Astrocyte of the hippocampus (primary cell): ENCODE measurements at places on chromosomes 1 and 21.

GRCh38 chr1:181110013-181110412 lies 21.5 kb downstream of the IER5 start:
- DNase-seq: no peak

- no peak for DNase-seq
Observed at GRCh38 chr1:80917826-80918225, 882.9 kb upstream of the ADGRL2 start.

DNA sequence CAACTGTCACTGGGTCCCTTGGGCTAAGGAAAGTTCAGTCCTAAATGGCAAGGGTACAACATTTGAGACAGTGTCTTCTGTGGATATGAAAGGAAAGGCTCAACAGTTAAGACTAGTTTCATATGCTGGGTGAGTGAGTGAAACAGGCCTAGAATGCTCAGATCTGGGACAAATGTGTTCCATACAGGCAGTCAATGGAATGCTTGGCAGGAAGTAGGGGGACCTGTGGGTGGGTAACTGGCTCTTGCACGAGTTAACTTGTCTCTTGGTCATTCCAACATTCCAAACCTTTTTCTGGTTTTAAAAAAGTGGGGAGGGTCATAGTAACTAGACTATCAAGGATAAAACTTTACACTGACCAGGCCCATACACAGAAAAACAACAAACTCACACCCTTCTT lies 17.8 kb upstream of the ADAM30 start:
- peak; percentile 19 for DNase-seq

DNA sequence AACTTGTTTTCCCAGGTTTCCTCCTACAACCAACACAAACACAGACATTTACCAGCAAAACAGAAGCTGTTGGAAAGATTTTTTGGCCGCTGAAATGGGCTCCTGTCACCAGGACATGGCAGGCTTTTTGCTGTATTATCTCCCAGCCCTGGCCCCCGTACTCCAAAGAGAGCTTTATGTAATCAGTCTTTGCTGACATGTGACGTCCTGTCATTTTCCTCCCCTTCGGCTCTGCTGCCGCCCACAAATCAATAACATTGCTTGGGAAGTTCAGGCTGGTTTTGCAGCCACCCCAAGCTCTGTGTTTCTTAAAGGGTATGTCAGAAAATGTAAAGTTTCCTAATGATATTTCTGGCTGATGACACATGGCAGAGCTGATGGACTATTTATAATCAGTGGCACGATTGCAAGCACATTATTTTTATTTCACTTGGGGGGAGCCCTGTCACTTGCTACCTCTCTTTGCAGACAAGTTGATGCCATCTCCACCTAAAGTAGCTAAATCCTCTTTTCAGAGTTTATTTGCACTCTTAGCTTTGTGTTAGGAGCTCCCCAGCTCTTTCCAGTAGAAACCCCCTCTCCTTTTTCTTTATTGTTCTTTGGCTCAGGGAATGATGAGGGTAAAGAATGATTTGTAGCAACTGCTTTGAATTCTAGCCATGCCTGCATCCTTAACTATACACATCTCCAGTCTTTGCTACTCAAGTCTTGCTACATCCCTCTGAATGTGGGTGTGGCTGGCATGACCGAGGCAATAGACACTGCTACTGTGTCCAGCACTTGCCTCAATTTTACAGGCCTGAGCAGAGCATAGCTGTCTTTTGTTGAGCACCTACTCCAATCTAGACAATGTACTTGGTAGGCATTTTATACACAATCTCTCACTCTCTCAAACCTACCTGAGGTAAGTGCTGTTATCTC lies 67.3 kb downstream of the ELAVL4 start:
- DNase-seq: no peak

DNA sequence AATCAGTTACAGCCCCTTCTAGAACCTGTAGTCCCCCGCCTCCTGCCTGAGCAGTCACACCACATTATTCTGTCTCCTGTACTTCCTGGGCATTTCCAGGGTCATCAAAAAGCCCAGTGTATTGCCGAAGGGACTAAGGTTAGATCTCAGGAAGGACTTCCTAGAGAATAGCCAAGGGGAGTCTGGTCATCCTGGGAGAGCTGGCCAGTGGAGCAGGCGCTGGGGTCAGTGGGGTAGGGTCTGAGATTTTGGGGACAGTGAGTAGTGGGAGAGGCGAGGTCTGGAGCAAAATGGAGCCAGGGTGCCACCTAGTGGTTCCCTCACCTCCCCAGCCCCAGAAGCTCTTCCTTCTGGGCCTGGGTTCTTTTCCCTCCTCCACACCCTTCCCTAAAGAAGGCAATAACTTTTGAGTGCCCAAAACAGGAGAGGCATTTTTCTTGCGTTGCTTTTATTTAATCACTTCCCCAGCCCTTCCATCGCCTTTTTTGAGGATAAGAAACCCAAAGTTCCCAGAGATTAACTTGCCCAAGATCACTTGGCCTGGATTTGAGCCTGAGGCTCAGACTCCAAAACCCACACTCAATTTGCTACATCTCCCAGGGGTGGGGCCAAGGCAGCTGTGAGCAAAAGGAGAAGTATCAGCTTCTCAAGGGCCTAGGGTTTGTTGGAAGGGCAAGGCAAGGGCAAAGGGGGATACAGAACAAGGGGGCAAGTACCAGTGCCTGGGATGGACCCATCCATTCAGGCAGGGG lies 7.3 kb upstream of the PMVK start:
- DNase-seq: peak; percentile 52

DNA sequence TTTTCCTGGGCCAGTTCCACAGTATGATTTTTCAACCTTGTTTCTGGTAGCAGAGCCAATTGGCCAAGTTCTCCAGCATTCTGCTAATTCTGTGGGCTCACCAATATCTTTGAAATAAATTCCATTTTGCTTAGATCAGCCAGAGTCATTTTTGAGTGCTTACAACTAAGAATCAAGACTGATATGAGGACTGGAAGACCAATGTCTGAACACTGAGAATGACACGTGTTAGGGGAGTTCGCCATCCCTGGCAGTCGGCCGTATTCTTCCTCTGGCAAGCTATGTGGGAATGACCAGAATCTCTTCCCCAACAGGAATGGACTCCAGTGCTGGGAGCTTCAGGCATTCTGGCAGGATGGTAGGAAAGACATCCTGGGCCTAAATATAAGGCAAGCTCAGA lies 4.9 kb upstream of the TENT5C start:
- DNase-seq: peak; percentile 61

- no peak for DNase-seq
Observed at GRCh38 chr21:38809198-38809878, 3.6 kb downstream of the ETS2 start.

- no peak for DNase-seq
Observed at GRCh38 chr1:164867590-164867989, 308.6 kb downstream of the PBX1 start.

DNA sequence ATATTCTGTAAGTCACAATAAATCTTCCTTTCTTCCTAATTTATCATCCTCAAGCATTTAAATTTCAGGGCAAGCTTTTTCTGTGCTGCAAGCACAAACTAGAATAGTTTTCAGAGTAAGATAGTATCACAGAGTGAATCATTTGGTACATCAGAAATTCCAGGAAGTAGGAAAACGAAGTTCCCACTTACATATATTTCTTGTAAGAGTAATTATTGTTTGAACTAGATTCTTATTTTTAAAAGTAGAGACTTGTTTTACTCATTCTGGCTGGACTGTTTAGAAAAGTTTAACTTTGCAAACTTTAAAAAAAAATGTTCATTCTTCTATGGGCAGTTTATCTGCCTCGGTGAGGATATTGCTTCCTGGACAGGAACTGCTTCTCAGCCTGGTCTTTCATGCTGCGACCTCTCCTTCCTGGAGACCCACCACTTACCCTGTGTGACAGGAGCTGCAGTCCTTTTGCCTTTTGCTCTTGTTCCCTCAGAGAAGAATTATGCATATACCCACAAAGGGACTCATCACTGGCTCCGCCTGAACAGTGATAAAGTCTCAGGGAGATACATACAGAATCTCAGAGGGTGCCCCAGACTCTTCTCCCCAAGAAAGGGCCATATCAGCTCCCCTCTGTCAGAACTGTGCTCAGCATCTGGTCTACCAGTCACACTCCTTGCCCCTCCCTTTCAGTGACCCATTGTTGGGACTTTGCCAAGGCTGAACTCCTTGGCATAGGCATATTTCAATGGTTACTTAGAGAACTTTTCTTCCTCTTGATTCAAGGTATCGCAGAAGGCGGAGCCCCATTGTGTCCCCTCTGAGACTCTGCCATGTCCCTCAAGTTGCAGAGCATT lies 102.7 kb upstream of the CD55 start:
- no peak for DNase-seq

- no peak for DNase-seq
Observed at GRCh38 chr1:166789286-166789685, 50.0 kb upstream of the POGK start.

DNA sequence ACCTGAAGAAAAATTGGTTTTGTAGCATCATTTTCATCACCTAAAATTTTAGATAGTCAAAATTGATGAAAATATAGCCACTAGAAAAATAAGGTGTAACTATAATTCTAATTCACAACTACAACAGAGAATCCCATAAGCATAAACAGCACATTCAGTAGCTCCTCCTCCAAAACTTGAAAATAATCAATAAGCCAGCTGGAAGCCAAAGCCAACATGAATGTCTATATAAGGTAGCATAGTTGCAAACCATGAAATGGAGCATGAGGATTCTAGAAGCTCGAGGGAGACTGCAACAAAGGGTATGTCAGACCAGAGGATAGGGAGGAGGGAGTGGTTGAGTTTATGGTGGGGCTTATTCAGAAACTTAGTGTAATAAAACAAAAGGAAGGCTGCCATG lies 22.4 kb downstream of the ACBD3 start:
- no peak for DNase-seq

- DNase-seq: no peak
Observed at GRCh38 chr1:19164274-19165015, 45.6 kb downstream of the UBR4 start.

- DNase-seq: no peak
Observed at GRCh38 chr1:226408285-226409184, 642 bp upstream of the PARP1 start.

DNA sequence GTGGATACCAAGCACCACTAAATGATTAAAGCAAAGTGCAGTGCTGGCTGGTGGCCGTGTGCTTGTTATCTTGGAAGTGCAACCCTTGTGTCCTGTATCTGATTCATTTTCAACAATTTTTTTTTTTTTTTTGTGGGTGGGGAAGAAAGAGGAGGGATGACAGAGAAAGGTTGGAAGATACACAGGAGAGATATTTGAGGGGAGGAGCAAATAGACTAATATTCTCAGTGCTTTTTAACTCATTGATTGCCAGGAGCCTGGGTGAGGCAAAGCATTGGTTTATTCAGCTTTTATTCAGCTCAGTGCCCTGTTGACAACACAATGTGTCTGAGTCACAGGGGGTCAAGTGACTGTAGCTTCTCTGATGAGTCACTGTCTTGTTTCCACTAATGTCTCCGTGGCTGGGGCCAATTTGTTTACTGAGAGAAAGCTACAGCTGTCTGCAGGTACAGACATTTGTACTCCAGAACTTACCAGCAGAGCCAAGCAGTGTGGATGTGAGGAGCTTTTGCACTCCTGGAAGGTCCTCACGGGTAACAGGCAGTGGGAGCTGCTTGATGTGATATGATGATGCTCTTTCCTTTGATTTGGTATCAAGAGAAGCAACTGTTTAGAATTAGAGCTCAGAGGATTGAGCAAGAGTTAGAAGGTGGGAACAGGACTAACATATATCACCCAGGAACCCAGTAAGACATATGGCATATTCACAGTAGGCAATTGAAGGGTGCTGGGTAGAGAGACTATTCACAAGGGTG lies 23.6 kb upstream of the DNM3 start:
- peak; percentile 73 for DNase-seq

GRCh38 chr1:41534181-41535076 lies 49.9 kb upstream of the EDN2 start:
- DNase-seq: no peak

DNA sequence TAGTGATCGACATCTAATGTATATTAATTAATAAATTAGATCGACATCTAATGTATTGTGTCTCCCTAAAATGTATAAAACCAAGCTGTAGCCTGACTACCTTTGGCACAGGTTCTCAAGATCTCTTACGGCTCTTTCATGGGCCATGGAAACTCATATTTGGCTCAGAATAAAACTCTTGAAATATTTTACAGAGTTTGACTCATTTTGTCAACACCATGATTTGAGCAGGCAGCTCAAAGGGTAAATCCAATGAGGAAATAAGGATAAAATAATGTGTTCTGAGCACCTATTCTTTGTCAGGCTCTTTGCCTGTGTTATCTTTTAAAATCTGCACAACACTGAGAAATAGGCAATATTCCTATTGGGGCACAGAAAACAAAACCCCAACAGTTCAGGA lies 223.4 kb upstream of the DUSP10 start:
- no peak for DNase-seq

GRCh38 chr1:243312952-243313634 lies 57.3 kb downstream of the SDCCAG8 start:
- peak; percentile 53 for DNase-seq

GRCh38 chr1:212979340-212980122 lies 29.2 kb downstream of the VASH2 start:
- no peak for DNase-seq

DNA sequence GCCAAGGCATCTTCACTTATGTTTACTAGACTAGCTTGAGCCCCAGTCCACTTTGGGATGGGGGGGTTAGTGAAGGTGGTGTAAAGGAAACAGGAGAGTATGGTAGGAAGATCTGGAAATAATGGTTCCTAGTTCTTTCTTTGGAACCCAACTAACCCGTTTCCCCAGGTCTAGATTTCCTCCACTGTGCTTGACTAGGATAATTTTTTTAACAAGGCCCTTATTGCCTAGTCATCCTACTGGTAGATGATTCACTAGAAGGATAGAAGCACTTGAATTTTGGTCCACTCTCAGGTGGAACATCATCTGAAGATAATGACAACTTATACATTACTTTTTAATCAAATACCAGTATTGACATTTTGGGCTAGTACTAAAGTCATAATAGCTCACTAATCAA lies 45.9 kb upstream of the MYOCOS start:
- DNase-seq: no peak

- DNase-seq: no peak
Observed at GRCh38 chr1:26996024-26996423, 2.5 kb downstream of the TRNP1 start.

GRCh38 chr21:27078915-27079314 lies 112.0 kb upstream of the ADAMTS5 start:
- no peak for DNase-seq

GRCh38 chr1:97907886-97908285 lies 12.9 kb downstream of the DPYD start:
- DNase-seq: no peak

GRCh38 chr1:16349847-16350406 lies 2.4 kb downstream of the FBXO42 start:
- no peak for DNase-seq

GRCh38 chr1:88118176-88118845 lies 565.8 kb upstream of the PKN2 start:
- DNase-seq: no peak

GRCh38 chr1:24954022-24954421 lies 23.9 kb upstream of the RUNX3 start:
- DNase-seq: no peak
